CD4-positive, alpha-beta T cell treated with Interleukin-1 beta for 1 hour (primary cell): ENCODE measurements at places on chromosomes 1 and 21.

- DNase-seq = no peak
Measured at GRCh38 chr1:208717525-208717924, 473.3 kb upstream of the PLXNA2 start.

GRCh38 chr1:204359474-204360255 is at the start of gene PLEKHA6:
TSS of gene PLEKHA6 (minus strand) at chr1:204359929. CDS start at chr1:204273727, 86,202 bp downstream.
- DNase-seq = no peak

DNA sequence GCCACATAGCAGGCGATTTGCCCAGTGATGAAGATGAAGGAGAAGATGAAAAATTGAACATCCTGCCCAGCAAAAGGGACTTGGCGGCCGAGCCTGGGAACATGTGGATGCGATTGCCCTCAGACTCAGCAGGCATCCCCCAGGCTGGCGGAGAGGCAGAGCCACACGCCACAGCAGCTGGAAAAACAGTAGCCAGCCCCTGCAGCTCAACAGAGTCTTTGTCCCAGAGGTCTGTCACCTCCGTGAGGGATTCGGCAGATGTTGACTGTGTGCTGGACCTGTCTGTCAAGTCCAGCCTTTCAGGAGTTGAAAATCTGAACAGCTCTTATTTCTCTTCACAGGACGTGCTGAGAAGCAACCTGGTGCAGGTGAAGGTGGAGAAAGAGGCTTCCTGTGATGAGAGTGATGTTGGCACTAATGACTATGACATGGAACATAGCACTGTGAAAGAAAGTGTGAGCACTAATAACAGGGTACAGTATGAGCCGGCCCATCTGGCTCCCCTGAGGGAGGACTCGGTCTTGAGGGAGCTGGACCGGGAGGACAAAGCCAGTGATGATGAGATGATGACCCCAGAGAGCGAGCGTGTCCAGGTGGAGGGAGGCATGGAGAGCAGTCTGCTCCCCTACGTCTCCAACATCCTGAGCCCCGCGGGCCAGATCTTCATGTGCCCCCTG is 3.3 kb downstream of the ZBTB18 start:
- no peak for DNase-seq

DNA sequence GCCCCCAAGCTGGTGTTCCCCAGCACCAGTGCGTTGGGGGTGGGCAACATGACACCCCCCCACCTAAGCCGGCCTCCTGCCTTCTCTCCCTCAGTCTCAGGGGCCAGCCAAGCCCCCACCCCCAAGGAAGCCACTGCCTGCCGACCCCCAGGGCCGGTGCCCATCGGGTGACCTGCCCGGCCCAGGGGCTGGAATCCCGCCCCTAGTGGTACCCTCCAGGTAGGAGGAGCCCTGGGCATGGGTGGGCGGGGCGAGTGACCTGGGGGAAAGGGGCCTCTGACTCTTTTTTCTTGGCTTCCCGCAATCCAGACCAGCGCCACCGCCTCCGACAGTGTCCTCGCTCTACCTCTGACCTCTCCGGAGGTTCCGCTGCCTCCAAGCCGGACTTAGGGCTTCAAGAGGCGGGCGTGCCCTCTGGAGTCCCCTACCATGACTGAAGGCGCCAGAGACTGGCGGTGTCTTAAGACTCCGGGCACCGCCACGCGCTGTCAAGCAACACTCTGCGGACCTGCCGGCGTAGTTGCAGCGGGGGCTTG is 1.3 kb upstream of the EFNA4 start:
- no peak for DNase-seq

DNA sequence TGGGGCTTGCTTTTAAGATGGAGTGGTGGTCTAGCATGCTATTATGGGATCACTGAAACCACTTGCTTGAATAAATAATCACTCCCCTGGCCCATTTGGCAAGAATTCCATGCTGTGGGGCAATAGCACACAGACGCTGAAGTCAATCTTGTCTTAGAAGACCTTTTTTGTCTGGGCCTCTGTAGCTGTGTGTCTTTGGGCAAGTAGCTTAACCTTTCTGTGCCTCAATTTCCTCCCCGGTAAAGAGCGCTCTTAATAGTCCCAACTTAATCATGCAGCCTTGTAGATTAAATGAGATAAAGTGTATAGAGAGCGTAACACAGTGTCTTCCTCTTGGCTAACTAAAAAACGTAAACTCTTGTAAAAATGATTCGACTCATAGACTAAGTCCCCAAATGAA is 125.4 kb upstream of the IGSF21 start:
- no peak for DNase-seq
